Adrenal gland (tissue), 19 donors: ENCODE measurements at places on chromosomes 6 and 20. TPM values are rescaled to one million over a fixed set of nuclear protein-coding genes. Genes with fewer than 3 reads are reported as not detected.

- H3K36me3 ChIP-seq: no peaks in the 10 kb centered on the region
- H3K27ac ChIP-seq: no peak overlapping the region
- no peak for DNase-seq
- H3K4me1 ChIP-seq: no peaks in the 10 kb centered on the region
- H3K27me3 ChIP-seq: no peaks in the 10 kb centered on the region
Measured at GRCh38 chr6:32954986-32955802, 2.3 kb upstream of the HLA-DMA start.

DNA sequence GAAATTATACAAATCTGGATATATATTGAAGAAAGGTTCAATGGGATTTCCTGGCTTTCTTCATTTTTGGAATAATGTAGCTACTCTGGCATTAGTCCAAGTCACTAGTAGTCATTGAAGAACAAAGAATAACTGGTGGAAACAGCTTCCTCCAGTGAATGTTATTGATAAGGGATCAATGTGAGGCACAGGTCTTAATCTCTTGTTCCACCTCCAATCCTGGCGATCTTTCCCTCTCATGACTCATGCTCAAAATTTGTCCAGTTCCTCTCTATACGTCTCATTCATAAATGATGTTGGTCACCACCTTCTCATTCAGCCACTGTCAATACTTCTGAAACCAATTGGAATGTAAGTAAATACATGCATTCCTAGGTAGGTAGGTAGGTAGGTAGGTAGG, 185.0 kb upstream of the BMP2 start:
- no peaks in the 10 kb centered on the region for H3K36me3 ChIP-seq
- no peaks in the 10 kb centered on the region for H3K4me1 ChIP-seq
- DNase-seq: no peak
- H3K4me3 ChIP-seq: no peak overlapping the region

DNA sequence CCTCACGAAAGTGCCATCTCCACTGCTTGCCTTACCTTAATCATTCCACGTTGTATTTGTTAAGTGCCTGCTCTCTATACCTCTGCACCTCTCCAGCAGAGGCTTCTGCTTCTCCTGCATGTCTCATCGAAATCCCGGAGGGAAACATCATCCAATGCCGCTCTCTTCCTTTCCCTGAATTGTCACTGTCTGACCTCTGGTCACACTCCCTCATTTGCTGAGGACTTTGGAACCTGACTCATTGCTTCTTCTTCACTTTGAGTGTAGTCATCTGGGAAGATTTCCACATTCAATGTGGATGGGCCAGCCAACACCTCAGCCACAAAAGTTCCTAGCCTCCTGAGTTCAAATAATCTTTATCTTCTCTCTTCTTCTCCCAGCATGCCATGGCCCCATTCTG, 78.9 kb upstream of the BEND6 start:
- H3K4me1 ChIP-seq: no peaks in the 10 kb centered on the region
- H3K27me3 ChIP-seq: no peaks in the 10 kb centered on the region
- H3K27ac ChIP-seq: no peak overlapping the region

DNA sequence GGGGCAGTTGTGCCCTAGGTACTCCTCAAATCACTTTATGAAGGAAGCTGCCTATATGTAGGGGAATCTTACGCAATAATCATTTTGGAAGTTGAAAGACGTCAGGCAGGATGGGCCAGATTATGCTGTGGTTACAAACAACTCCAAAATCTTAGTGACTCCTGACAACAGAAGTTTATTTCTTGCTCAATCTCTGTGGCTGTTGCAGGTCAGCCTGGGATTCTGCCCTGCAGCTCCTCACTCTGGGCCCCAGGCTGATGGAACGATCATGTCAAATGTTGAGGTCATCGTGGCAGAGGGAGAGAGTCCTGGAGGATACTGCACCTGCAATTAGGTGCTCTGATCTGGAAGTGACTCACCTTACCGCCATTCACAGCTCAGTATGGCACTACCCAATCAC, 88.4 kb downstream of the ZDHHC14 start:
- H3K4me3 ChIP-seq: no peak overlapping the region
- no peak for DNase-seq
- H3K27ac ChIP-seq: no peak overlapping the region
- no peaks in the 10 kb centered on the region for H3K36me3 ChIP-seq
- no peaks in the 10 kb centered on the region for H3K27me3 ChIP-seq
- no peaks in the 10 kb centered on the region for H3K4me1 ChIP-seq

DNA sequence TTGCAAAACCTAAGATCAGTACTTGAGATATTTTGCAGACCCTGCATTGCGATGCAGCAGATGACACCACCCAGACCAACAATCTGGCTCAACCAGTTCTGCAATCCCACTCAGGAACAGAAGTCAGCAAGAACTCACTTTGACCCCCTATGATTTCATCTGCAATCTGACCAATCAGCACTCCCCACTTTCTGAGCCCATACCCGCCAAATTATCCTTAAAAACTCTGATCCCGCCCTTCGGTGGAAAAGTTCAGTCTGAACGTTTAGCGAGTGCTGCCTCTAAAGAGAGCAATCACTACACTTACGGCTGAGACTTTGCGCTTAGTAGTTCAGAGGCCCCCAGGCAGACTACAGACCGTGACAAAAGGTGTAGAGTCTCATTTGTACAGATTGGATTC, 17.3 kb upstream of the KIAA1586 start:
- H3K27ac ChIP-seq: no peak overlapping the region
- no peak overlapping the region for H3K4me3 ChIP-seq

The ADGRG6 gene
- total RNA-seq: 5.8 TPM

The NR2E1 gene
- not detected for total RNA-seq

The FAXC gene
- total RNA-seq: not detected

DNA sequence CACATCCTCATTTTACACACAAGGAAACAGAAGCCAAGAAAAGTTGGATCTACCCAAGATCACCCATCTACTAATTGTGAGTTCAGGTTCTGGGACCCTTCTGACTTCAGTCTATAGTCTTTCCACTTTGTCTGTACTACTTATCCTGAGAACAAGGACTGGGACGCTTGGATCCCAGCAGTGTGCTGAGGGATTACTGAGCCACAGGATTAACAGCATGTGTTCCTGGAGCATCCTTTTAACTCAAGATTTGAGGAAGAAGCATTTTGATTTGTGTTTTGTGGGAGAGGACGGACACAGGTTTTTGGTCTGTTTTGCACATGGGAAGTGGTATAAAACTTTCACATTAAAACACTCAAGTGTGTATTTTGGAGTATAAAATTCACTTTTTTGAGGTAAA, 4.4 kb downstream of the ENPP4 start:
- no peak overlapping the region for H3K4me3 ChIP-seq
- no peaks in the 10 kb centered on the region for H3K27me3 ChIP-seq
- H3K27ac ChIP-seq: no peak overlapping the region
- peaks cover 8% of the 10 kb centered on the region for H3K4me1 ChIP-seq
- no peaks in the 10 kb centered on the region for H3K36me3 ChIP-seq

DNA sequence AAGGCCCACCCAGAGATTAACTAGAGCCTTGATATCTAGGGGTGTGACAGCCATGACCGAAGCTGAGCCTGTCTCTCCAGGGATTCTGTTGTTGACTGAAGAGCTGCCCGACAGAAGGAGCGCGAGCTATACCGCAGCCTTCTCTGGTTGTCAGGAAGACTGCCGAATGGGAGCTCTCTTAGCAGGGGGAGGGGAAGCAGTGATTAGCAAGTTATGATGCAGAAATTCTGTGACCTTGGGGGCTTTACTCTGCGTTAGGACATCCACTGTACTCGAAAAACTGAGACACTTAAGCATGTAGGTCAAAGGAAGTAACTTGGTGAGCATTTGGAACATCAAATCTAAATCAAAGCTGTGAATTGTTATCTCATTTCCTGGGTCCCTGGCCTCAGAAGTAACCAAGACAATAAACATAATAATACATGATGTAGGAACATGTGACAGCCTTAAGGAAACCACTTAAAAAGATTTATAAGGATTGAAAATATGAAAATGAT, 84.7 kb downstream of the MAP3K4 start:
- H3K27me3 ChIP-seq: no peaks in the 10 kb centered on the region
- H3K4me1 ChIP-seq: no peaks in the 10 kb centered on the region
- no peak overlapping the region for H3K4me3 ChIP-seq
- peak; percentile 22 for DNase-seq
- H3K36me3 ChIP-seq: peaks cover 13% of the 10 kb centered on the region
- no peak overlapping the region for H3K27ac ChIP-seq

- H3K4me3 ChIP-seq: no peak overlapping the region
- no peaks in the 10 kb centered on the region for H3K27me3 ChIP-seq
- H3K4me1 ChIP-seq: peaks cover 27% of the 10 kb centered on the region
- DNase-seq: no peak
Measured at GRCh38 chr20:25297141-25297905, 49.4 kb downstream of the PYGB start.

DNA sequence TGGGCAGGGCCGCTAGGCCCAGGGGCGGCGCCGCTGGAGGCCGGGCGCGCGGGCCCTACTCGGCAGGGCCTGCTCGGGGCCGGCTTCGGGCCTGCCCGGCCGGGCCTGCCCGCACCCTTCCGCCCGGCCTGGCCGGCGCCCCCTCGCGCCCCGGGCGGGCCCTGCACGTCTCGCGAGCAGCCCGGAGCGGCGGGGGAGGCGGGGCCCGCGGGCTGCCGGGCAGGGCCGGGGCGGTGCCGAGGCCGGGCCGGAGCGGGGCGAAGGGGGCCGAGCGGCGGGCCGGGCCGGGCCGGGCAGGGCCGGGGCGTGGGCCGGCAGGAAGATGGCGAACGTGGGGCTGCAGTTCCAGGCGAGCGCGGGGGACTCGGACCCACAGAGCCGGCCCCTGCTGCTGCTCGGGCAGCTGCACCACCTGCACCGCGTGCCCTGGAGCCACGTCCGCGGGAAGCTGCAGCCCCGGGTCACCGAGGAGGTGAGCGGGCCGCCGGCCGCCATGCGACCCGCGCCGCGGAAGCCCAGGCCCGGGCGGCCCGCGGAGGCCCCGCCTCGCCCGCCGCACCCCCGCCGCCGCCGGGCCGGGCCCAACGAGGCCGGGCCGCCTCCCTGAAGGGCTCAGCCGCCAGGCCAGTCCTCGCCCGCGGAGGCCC, at the start of gene NPEPL1:
Gene NPEPL1 (plus strand): TSS at position 222 of the 647 bp plus-strand sequence. CDS start 101 bp downstream, at position 323.
- no peaks in the 10 kb centered on the region for H3K27me3 ChIP-seq
- peak within 1 kb of the TSS; percentile 60 for H3K4me3 ChIP-seq
- DNase-seq: peak; percentile 69
- peaks cover 25% of the 10 kb centered on the region for H3K4me1 ChIP-seq
- peaks cover 25% of the 10 kb centered on the region for H3K36me3 ChIP-seq
- H3K27ac ChIP-seq: peak within 1 kb of the TSS; percentile 86

GRCh38 chr6:159042003-159042825, 2.6 kb downstream of the TAGAP start:
- no peaks in the 10 kb centered on the region for H3K36me3 ChIP-seq
- peak; percentile 73 for DNase-seq
- no peak overlapping the region for H3K4me3 ChIP-seq
- H3K4me1 ChIP-seq: peaks cover 6% of the 10 kb centered on the region
- no peak overlapping the region for H3K27ac ChIP-seq

- no peaks in the 10 kb centered on the region for H3K4me1 ChIP-seq
- DNase-seq: peak; percentile 18
Measured at GRCh38 chr6:121285041-121285440, 49.2 kb downstream of the TBC1D32 start.

DNA sequence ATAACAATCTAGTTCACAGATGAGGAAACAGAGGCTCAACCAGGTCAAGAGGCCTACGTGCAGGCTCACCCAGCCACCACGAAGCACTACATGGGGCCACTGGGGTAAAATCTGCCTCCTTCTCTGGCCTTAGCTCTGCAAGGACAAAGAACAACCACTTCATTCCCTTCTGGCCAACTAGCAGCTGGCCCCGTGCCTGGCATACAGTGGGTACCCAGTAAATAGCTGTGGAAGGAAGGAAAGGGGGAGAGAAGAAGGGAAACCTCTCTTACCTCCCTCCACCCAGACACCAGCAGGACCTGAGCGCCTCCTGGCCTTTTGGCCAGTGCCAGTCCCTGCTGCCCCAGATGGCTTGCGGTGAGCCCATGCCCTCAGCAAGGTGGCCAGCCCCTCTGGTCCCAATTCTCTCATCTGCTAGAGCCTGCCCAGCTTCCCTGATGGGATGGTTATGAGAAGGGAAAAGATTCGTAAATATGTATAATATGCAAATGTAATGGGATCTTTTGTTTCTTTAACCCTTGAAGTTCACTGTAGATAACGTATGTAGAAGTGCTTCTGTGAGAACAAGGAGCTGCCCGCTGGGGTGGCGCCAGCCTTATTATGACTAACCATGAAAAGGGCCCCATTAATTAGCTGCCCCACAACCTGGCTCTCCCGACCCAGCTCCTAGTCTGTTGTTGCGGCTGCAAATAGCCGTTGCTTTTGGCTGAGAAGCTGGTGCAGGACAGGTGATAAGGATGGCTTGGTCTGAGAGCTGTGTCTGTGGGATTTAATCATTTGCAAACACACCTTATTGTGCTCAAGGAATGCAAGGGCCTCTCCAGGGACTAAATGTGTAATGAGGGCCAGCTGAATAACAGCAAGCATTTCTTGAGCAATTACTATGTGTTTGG, 62.0 kb downstream of the DLGAP4 start:
- H3K27me3 ChIP-seq: no peaks in the 10 kb centered on the region
- DNase-seq: no peak
- no peak overlapping the region for H3K4me3 ChIP-seq
- no peak overlapping the region for H3K27ac ChIP-seq
- H3K4me1 ChIP-seq: no peaks in the 10 kb centered on the region

DNA sequence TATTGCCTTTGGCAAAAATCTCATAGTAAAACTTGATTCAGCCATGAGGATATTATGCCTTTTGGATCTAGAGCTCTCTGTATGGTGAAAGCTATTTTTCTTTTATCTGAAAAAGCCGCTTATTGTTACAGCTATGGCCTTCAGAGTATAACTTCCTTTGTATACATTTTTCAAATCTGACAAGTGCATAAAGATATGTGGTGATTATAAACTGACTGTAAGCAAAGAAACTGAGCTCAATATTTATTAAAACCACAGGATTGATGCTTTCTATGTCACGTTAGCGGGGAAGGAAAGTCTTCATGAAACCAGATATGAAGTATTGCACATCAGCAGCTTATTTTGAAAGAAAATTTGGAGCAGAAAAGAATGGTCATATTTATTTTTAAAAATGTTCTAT, 151.8 kb downstream of the THEMIS start:
- no peak for DNase-seq
- H3K27me3 ChIP-seq: no peaks in the 10 kb centered on the region
- no peaks in the 10 kb centered on the region for H3K4me1 ChIP-seq
- H3K4me3 ChIP-seq: no peak overlapping the region
- H3K36me3 ChIP-seq: no peaks in the 10 kb centered on the region

The PSORS1C2 gene
- not detected for total RNA-seq

DNA sequence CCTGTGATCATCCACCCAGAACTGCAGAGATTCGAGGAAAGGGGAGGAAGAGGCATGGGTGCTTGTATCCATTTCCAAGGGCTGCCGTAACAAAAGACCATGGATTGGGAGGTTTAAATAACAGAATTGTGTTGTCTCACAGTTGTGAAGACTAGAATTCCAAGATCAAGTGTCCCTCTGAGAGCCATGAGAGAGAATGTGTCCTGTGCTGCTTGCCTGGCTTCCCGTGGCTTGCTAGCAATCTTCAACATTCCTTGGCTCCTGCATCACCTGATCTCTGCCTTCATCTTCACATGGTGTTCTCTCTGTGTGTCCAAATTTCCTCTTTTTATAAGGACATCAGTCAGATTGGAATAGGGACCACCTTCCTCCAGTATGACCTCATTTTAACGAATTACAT, 69.8 kb downstream of the CDC40 start:
- no peak overlapping the region for H3K27ac ChIP-seq
- H3K4me3 ChIP-seq: no peak overlapping the region
- H3K27me3 ChIP-seq: no peaks in the 10 kb centered on the region
- no peaks in the 10 kb centered on the region for H3K36me3 ChIP-seq
- no peak for DNase-seq
